HCT116 (cell line): ENCODE measurements at places on chromosomes 2 and 18. TPM values are rescaled to one million over a fixed set of nuclear protein-coding genes. Genes with fewer than 3 reads are reported as not detected.

RGPD3 gene
- total RNA-seq = 0.15 TPM

CD302 gene
- total RNA-seq = 0.15 TPM

FIGN gene
- total RNA-seq = not detected

CABYR gene
- total RNA-seq = not detected

DNA sequence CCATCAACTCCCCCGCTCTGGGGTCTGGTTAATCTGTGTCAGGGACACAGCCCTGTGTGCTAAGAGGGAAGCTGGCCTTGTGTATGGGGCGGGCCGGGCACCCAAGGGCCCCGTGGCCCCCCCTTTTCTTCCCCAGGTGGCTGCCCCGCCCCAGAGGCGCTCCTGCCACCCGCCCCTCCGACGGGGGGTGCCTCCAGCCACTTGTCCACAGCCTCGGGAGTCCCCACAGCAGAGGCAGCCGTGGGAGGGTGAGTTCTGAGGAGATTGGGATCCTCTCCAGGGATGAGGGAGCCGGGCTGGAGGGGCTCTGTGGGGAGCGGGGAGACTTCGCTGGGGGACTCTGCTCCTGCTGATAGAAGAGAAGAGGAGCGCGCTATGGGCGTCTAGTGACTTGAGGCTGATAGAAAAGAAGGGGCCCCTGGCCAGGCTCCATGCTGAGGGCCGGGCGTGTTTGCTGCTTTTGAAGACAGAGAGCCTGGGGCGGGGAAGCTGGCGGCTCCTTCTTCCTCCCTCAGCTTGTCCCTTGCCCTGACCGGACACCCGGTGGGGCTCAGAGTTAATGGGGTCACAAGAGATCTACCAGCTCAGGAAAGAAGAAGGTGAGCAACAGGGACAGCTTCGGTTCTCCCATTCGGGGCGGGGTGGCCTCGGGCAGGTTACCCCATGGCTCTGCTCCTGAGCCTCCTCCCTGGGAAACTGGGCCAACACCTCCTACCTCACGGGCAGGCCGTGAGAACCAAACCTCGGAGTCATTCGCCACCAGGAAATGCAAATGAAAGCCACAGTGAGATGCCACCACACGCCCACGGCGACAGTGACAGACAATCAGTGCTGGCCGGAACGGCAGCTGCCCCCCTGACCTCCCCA, 89.4 kb upstream of the TAF1B start:
- no peak for DNase-seq

GRCh38 chr18:59873641-59874040, 26.2 kb upstream of the PMAIP1 start:
- DNase-seq = no peak

DNA sequence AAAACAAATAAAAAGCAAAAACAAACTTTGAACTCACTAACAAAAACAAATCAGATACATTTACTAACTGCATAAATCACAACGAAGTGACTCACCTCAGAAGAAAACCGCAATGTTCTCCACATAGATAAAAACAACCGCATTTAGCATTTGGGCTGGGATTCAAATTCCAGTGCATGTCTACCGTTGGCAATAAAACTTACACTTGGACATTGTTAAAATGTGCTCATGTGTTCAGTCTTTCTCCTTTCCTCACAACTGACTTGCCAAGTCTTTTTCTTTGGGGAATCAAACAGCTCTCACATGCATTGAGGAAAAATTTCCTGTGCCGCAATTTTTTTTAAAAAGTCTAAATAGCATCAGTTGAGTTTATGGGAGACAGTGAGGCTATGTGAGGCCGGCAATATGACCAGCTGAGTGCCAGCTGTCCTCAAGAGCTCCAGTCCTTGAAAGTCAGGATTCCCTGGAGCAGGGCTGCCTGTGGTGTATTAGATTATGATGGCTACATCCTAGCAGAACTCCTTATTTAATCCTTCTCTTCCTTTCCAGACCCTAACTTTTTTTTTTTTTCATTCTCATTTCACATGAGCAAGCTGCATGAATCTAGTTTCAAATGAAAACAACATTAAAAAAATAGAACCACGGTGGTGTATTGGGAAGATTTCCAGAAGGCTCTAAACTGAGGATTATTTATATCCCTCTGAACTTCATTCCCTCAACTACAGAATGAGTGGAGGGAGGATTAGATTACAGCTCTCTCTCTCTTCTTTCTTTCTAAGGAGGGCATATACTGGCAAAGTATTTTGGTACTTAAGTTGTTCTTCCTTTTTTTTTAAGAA, 70.2 kb upstream of the MEIS1 start:
- DNase-seq = no peak

DNA sequence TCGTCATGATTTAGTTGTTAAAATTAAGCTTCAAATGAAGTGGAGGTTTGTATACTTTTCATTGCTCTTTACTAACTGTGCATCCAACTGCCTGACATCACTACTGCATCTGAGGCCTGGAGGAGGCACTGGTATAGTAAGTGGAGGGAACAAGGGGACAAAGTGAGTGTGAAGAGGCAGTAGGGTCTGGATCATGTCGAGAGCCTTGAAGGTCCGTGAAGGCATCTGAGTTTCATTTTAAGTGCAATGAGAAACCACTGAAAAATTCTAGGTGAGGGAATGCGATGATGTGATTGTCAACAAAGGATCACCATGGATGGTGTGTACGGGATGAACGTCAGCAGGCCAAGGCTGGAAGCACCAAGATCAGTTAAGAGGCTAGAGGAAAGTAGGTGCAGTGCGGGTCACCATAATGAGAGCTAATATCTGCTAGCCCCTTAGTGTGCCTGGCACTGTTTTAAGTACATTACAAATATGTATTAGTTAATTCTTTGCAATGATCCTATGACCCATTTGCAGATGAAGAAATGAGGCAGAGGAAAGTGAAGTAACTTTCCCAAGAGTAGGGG, 96.1 kb downstream of the CABYR start:
- no peak for DNase-seq

DNA sequence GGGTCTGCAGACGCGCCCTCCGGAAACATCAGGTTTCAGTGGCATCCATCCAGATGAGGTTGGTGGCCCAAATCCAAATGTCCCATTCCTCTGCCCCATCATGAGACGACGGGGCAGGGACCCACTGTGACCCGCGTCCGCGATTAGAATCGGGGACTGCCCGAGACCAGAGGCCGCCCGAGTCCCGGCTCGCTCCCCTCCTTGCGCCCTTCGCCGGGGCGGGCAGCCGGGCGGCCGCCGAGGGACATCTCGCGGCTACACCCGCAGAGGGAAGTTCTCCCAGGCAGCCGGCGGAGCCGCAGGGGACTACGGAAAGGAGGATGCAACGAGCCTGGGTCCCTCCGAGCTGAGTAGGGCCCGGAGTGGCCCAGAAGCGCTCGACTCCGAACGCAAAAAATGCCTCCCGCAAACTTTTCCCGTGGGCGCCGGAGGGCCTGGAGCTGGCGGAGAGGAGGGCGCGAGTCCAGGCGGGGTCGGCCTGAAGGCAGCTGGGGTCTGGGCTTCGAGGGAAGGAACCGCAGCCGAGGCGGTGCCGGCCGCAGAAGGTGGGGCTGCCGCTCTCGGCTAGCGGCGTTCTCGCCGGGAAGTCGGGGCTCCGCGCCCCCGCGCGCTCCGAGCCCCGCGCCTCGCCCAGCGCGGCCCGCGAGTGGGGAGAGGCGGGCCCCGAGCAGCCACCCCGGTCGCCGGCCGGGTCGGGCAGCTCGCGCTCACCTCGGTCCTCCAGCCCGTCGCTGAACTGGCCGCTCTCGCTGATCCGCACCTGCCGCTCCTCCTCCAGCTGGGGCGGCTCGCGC, 580 bp downstream of the TMEM163 start:
- no peak for DNase-seq

- no peak for DNase-seq
Measured at GRCh38 chr18:45270289-45270771, 344.9 kb upstream of the SLC14A2 start.

- DNase-seq = no peak
Measured at GRCh38 chr2:191572319-191572718, 105.6 kb upstream of the NABP1 start.

DNA sequence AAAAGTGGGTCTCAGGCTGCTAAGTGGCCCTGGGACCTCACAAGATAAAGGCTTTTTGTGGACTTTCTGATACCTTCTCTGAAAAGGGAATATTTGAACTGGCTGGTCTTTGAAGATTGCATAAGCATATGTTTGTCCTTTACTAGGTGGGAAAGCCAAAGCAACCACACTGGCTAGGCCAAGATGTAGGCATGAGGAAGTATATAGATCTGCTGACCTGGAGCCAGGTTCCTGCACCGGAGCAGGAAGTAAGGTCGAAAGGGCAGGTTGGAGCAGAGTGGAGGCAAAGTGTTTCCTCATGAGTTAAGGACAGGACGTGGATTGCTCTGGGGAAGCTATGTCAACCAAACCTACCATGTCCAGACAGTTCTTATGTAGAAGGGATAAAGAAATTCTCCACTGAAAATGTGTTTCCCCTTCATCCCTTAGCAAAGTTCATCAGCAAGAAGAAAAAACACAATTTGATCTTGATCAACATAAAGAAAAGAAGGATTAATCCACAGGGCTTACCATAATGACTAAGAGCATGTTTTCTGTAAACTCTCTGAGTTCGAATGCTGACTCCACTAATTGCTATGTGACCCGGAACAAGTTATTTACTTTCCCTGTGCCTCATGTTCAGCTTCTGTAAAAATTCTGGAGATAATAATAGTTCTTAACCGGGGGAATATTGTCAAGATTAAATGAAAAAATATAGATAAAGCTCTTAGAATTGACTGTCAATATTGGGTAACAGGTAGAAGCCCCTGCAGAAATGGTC, 156.1 kb upstream of the SRD5A2 start:
- no peak for DNase-seq

GRCh38 chr18:13726972-13727331, 479 bp downstream of the RNMT start:
- DNase-seq = no peak

- DNase-seq = no peak
Measured at GRCh38 chr2:52475590-52475989, 1292.0 kb upstream of the CHAC2 start.

DNA sequence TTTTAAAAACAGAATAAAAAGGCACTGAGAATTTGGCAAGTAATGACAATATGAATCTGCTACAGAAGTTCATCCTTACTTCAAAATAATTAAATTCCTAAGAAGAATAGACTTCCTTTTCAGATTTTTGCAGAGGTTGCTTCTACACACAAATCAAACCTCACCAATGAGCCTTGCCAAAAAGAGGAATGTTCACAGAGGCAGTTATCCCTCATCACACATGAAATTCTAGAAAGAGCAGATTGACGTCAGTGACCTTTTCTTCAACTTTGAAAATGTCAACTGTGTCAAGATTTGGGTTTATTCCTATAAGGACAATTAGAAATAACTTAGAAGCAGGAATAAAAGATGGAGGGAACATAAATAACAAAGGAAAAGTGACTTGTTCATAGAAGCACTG, 64.6 kb downstream of the MBD2 start:
- no peak for DNase-seq

DNA sequence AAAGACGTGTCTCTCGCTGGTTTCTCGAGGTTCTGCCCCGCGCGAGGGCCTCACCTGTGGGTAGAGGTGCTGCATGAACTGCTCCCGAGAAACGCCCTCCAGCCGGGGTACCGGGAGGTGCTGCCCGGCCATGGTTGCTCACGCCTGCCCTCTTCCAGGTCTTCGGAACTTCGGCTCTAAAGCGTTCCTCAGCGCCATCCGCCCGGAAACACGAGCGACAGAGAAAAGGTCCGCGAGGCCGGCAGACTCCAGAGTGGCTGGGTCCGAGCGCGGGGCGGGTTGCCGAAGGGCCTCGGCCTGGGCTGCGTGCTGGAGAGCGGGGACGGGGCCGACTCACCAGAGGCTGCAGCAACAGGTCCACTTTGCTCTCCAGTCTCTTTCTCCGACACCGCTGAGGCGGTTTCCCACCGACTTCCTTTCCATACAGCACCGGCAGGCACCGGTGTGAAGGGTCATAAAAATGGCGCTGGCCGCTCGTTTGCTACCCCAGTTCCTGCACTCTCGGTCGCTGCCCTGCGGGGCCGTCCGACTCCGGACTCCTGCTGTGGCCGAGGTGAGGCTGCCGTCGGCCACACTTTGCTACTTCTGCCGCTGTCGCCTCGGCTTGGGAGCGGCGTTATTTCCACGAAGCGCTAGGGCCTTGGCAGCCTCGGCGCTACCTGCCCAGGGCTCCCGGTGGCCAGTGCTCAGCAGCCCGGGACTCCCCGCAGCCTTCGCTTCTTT, at the start of the genes MAIP1 and TYW5:
Gene MAIP1 (plus strand): TSS at position 244 of the 723 bp plus-strand sequence. CDS start 217 bp downstream, at position 461.
Gene TYW5 (minus strand): TSS at position 153 of the 723 bp plus-strand sequence. CDS start 21 bp downstream, at position 132.
- DNase-seq = peak; percentile 79

- DNase-seq = no peak
Measured at GRCh38 chr18:49368876-49369440, 91.5 kb downstream of the DYM start.

GRCh38 chr2:159677654-159678053, 34.7 kb upstream of the MARCHF7 start:
- DNase-seq = no peak

- DNase-seq = no peak
Measured at GRCh38 chr2:236706288-236706687, 136.7 kb downstream of the ACKR3 start.

GRCh38 chr2:167353605-167354280, 465.5 kb downstream of the XIRP2 start:
- DNase-seq = no peak

DNA sequence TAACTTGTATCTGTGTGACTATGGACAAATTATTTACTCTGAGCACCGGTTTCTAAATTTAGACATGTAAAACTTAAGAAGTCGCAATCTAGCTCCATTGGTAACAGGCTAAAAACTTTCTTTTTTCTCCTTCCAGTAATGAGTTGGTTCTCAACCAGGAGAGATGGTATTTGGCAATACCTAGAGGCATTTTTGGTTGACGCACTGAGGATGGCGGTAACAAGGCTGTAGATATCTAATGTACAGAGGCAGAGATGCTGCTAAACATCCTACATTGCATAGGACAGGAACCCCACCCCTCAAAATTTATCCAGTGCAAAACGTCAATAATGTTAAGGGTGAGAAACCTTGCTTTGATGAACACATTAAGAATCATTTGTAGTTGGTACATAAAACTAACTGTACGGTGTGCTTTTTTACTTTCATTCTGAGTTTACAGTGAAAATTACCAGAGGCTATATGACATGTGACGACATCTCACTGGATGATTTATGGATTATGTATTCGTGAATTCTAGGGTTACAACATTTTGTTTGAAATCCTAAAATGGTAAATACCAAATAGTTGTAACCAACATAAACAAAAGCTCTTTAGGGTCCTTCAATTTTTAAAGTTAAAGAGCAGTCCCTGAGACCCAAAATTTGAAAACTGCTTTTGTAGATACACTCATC, 91.3 kb downstream of the TLK1 start:
- no peak for DNase-seq
